8988T (cell line): ENCODE measurements at places on chromosomes 6 and 20.

DNA sequence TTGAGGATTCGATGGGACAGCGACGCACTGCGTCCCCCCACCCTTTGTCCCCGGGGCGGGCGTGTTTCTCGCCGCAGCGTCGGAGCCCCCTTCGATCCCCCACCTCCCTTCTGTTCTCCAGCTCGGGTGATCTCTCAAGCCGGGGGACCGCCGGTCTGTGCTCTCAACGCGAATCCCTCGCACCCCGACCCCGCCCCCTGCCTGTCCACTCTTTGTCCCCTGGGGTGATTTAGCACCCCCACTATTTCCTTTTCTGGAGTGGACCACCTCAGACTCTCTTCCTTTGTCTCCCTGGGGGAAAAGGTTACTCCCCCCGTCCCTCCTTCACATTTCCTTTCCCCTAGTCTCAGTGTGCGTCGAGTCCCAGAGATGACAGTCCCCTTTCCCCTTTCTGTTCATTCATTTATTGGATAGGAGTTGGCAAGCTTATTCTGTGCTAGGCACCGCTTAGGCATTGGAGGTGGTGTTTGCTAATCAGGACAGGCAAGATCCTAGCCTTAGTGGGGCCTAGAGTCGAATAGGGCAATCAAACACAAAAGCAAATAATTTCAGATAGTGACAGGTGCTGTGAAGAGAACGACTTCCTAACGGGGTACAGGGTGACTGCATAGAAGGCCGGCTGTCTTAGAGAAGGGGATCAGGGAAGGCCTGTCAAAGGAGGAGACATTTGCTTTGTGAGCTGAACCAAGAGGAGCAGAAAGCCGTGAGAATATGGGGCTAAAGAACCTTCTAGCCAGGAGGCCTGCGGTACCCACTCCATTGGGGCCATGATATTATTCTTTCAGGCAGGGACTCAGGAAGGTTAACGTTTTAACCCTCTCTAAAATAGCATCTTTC lies 741 bp downstream of the PTPN1 start:
- no peak for DNase-seq

GRCh38 chr6:42820512-42821340 lies 38.9 kb downstream of the BICRAL start:
- DNase-seq: no peak

GRCh38 chr6:36727505-36728021 lies 29.9 kb downstream of the RAB44 start:
- DNase-seq: no peak

GRCh38 chr6:17431581-17431980 lies 38.2 kb downstream of the CAP2 start:
- no peak for DNase-seq

- no peak for DNase-seq
Measured at GRCh38 chr20:44176833-44177534, 10.0 kb downstream of the JPH2 start.

- DNase-seq: no peak
Measured at GRCh38 chr6:101730954-101731353, 337.4 kb downstream of the GRIK2 start.

- no peak for DNase-seq
Measured at GRCh38 chr6:165728216-165728615, 65.2 kb upstream of the PDE10A start.

DNA sequence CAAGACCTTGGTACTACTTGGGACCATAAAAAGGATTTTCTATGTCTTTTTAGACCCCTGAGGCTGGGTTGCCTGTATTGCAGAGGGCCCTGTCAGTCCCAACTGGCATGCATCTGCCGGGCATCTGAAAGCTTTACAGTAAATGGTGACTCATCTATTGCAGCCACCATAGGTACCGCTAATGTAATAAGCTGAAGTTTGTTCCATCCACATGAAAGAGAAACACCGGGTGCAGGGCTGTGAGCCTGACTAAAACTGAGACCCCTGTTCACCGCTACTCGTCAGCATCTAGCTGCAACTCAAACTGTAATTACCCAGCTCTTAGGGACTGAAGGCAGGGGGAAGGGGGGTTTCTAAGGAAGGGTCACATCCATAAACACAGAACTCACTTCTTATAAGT lies 49.5 kb downstream of the TRERF1 start:
- DNase-seq: no peak

DNA sequence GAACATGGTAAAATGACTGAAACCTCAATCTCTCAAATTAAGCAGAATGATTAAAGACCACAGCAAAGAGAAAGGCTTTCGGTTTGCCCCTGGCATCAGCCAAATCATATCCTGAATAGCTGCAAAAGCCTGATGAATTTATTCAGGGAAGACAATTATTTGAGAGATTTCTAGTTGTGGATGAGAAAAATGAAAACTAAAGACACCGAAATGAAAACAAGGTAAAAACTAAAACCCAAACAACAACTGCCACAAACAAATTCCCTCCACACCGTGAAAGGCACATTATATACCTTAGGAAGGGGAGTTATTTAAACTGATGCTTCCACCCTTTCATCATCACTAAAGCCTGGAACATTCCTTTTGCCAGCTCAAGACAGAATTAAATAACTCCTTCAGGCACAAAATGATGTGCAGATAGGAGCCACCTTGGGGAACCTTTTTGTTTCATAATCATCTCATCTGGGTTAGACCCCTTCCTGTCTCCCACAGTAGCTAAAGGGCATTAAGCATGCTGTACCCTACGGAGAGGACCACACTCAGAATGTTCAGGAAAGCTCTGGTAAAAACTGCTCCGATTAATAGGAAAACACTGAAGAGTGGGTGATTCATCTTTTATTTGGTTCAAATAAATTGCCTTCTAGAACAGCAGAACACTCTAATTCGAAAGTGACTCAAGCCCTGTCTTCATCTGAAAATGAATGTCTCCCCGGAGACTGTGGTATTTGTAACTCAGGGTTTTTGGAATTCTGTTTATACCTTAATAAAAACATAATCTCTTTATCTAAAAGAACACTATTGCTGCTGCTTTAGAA lies 9.1 kb upstream of the ANKRD60 start:
- no peak for DNase-seq
